ENCODE measurements at places on chromosomes 7 and 10.
A peak's percentile ranks its signal among the peaks of the same experiment; 100 is the strongest.

- no peak for DNase-seq
Observed at GRCh38 chr10:11293332-11293731, 275.7 kb downstream of the CELF2 start.

- no peak for DNase-seq
Observed at GRCh38 chr10:114068054-114068707, 24.5 kb downstream of the ADRB1 start.

DNA sequence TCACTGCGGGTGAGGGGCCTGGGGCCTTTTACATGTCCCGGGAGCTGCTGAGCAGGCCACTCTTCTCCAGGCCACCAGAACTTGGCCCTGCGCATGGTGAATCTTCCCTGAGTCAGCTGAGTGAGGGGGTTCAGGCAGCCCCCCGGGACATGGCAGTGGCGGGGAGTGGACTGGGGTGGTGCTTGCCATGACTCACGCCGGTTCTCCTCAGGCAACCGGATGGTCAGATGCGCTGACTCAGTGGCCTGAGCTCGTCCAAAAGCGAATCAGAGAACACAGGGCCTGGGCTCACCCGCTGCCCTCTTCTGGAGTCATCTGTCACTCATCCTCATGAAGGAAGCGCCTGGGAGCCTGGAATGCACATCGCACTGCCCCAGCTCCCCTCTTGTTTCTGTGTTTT is 33.5 kb downstream of the HTRA1 start:
- DNase-seq: no peak

GRCh38 chr10:8037199-8037801 is 17.2 kb upstream of the GATA3 start:
- no peak for DNase-seq

DNA sequence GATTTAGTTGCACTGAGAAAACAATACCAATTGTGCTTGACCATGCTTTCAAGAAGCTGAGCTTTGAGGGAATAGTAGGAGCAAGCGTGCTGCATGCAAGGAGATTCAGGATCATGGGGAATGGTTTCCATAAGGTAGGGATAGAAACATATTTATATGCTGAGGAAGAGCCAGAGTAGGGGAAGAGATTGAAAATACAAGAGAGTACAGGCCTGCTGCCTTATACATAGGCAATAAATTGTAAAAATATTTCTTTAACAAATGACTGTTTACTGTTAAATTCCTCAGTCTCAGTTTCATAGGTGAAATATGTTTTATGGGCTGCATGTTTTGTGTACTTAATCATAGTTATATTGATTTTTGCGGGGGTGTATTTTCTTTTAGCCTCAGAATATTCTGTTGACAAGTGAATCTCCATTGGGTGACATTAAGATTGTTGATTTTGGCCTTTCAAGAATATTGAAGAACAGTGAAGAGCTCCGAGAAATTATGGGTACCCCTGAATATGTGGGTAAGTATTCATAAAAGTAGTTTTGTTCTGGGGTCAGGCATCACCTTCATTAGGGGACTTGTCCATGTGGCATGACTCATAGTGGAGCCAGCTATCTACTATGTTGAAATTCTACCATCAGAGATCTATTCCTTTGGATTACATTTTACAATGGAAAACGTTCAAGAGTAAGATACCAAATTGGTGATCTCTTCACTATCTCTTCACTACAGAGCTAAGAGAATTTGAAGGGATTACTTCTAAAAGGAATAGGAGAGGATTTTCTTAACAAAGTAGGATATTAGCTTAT is 36.5 kb downstream of the STK17A start:
- no peak for DNase-seq

DNA sequence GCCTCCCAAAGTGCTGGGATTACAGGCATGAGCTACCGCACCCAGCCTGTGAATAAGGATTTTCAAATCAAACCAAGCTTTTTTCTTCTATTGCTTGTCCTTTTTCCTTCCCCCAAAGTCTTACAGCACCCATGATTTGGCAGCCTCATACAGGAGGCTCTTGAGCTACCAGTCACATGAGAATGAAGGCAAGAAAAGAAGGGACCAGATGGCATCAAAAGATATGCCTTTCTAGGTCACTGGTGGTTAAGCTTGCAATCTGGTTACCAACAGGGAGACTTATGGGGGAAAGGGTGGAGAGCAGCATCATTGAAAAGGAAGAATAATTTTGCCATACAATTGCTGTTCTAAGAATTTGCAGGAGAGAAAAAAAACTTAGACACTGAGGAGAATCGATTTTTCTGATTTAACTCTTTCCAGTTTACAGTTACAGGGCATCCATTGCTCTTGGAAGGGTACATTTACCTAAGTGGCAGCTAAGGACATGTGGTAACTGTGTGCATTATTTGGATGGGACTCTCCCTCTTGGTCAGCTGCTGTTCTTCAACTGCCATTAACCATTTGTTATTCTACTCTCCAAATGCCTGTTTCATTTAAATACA is 29.5 kb downstream of the SMNDC1 start:
- no peak for DNase-seq

GRCh38 chr7:30285536-30286284 is 1.3 kb downstream of the ZNRF2 start:
- DNase-seq: no peak

DNA sequence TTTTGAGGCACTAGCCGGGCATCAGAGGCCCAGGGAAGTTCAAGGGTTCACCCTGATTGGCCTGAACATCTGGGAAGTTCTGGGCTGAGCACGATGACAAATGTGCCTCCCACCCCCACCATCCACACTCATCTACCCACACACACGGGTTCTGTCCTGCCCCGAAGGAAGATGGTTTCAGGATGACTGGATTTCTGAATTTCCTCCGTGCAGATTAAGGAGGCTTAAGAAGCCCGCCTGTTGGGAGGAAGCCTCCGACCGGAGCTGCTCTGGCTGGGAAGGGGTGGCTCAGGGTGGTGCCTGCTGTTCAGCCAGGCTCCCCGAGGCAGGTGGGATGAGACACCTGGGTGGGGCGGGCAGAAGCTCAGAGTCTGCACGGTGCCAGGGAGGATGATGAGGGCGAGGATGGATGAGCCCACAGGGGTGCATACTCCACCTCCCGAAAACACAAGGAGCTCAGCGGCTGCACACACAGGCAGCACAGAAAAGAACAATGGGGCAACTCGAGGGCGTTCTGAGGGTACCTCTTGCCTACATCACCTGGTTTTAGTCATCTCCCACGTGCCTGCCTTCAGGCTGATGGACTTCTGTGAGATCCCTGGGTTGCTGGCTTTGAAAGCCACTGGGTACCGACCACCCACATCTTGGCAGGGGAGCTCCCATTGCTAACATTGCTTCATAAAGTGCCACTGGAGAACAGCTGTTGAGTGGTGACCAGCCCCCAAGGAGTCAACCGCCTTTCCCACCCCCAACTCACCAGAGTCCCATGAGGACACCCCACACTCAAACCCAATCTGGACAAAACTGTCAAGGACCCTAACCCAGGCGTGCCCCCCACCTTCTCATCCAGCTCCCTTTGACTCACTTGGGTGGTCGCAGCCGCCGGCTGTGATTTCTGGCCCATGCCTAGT is 41.2 kb downstream of the CALML3 start:
- DNase-seq: peak; percentile 51

DNA sequence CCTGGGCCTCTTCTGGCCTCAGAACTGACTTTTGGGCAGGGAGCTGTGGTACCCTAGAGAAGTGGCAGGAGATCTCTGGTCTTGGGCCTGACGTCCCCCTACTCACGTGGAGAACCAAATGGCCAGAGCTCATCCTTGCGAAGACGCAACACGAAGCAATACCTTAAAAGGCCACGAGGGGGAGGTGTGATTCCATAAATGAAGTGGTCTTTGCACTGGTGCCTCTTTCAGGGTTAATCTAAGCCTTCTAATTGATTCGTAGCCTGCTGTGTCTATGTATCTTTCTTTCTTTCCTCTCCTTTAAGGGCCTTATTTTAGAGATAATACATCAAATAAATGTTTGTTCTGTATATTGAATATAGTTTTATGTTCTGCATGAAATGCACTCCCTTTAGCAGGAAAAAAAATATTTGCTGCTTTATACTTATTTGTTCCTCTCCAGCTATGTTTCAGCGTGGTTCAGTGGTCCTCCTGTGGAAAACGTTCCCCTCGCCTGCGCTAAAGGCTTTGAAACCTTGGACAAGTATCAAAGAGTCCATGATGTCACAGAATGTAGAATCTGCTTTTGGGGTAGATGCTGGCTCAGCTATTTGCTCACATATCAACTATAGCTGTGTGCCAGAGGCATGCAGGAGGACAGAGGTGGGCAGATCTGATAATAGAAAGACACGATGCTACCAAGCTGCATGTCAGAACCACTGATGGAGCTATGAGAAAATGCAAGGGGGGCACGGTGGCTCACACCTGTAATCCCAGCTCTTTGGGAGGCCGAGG is 41.0 kb downstream of the STRA8 start:
- peak; percentile 73 for DNase-seq

DNA sequence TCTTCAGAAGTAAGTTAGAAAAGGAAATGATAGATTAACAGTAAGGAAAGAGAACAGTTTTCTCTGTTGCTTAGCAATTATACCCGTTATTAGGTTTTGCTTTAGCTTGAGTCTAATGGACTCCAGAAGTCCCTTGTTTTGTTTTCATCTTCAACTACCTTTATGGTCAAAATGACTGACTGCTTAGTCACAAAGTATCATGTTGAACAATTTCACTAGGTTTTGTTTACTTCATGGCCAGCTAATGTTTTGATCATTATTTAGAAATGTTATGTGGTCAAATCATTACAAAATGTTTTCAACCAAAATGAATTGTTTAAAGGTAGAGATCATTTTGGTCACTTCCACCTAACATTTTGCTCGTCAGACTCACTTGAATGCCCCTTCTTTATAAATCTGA is 1.9 kb downstream of the UBN2 start:
- DNase-seq: no peak

- DNase-seq: no peak
Observed at GRCh38 chr7:19709249-19709578, 377 bp upstream of the POLR1F start.

GRCh38 chr7:45955286-45955685 is 34.2 kb upstream of the IGFBP3 start:
- DNase-seq: no peak

DNA sequence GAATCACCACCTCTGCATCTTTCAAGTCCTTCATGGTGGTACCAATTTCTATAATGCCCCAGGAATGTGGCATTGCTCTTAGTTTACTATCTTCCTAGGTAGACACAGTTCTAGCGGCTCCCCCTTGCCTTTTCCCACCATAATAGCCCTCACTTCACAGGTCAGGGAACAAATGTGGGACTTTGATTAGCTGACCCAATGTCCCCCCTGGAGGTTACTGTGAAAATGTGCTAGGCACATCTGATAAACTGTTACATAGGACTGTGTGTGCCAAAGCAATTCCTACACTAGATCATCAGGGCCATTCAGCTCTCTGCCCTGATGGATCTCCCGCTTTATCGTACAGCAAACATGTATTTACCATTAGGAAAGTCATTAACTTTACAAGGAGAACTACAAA is 94.0 kb downstream of the TWIST1 start:
- DNase-seq: no peak

GRCh38 chr10:128007056-128007455 is 100.2 kb downstream of the PTPRE start:
- DNase-seq: no peak

- DNase-seq: no peak
Observed at GRCh38 chr10:79273604-79274003, 73.7 kb upstream of the PPIF start.

- no peak for DNase-seq
Observed at GRCh38 chr10:33113466-33113865, 155.4 kb upstream of the ITGB1 start.

- DNase-seq: no peak
Observed at GRCh38 chr10:125756196-125756595, 19.4 kb downstream of the MMP21 start.

DNA sequence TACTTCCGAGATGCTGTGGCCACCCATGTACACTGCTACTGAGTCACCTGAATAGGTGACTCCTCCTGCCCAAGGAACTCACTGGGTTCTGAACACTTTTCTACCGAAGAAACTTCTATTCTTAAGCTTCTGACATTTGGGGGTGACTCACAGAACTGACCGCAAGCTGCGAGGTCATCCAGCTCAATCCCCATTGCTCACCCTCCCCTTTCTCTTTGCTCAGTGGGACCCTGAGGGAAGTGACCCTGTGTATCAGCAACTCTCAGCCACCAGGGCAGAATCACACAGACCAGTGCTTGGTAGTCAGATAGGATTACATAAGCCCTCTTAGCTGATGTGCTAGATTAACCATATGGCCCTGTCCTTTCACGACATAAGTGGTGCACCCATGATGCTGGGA is 46.3 kb downstream of the INSYN2A start:
- peak; percentile 57 for DNase-seq

- no peak for DNase-seq
Observed at GRCh38 chr7:91556956-91557650, 292.9 kb downstream of the FZD1 start.

Data from cardiac septum (tissue), 1 donor.